ENCODE measurements at places on chromosomes 3 and 15. TPM values are rescaled to one million over a fixed set of nuclear protein-coding genes. Genes with fewer than 3 reads are reported as not detected.

GRCh38 chr15:90287101-90287500 is 21.6 kb downstream of the NGRN start:
- H3K36me3 ChIP-seq, result no peaks in the 10 kb centered on the region
- H3K27ac ChIP-seq, result no peak overlapping the region
- peaks cover 4% of the 10 kb centered on the region for H3K27me3 ChIP-seq
- no peak for DNase-seq
- no peaks in the 10 kb centered on the region for H3K4me1 ChIP-seq

DNA sequence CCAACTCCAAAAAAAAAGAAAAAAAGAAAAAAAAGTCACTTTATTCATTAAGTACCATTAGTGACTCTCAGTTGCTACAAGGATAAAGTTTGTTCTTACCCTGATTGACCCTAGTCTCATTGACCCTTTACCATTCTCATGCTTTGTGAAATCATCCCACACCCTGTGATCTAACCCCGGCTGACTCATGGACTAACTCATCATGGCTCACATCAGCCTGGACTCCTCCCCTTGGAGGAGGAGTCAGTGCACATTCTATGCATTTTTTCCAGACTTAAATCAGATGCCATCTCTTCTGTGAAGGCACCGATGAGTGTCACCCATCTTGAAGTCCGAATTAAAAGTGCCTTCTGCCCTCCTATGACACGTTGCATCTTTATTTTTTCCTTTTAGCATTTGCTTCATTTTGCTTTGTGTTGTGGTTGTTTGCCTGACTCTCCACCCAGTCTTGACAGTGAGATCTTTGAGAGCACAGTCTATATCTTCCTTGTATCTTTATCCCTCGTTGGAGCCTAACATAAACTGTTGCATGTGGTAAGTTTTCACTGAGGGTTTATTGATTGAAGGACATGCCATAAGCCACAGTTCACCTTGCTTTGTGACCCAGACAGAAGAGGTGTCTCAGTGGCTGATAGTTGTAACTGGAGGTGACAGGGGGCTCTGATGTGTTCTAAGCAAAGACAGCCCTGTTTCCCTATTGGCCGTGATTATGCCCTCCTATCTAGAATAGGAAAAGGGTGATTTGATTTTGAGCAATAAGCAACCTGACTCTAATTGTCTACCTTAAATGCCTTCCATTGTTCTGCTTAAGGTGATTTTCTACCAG is 72.1 kb downstream of the IL1RAP start:
- no peaks in the 10 kb centered on the region for H3K27me3 ChIP-seq
- no peak for DNase-seq
- H3K4me3 ChIP-seq, result no peak overlapping the region
- H3K4me1 ChIP-seq, result no peaks in the 10 kb centered on the region
- no peaks in the 10 kb centered on the region for H3K36me3 ChIP-seq

DNA sequence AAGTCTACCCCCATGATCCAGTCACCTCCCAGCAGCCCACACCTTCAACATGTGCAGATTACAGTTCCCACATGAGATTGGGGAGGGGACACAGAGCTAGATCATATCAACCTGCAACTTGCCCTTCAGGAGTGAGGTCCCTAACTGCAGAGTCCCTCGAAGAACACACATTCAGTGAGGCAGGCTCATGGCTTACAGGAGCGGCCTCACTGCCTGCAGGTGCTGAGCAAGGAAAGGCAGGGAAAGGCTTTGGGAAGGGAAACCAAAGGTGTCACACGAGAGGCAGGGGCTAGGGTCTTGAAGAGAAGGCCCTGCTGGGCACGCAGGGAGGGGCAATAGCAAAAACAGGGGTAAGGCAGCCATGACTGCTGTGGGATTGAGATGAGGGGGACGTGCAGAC is 182.4 kb upstream of the CHRNA7 start:
- H3K27ac ChIP-seq, result no peak overlapping the region
- H3K4me1 ChIP-seq, result no peaks in the 10 kb centered on the region
- H3K36me3 ChIP-seq, result no peaks in the 10 kb centered on the region
- no peak for DNase-seq
- H3K4me3 ChIP-seq, result no peak overlapping the region

DNA sequence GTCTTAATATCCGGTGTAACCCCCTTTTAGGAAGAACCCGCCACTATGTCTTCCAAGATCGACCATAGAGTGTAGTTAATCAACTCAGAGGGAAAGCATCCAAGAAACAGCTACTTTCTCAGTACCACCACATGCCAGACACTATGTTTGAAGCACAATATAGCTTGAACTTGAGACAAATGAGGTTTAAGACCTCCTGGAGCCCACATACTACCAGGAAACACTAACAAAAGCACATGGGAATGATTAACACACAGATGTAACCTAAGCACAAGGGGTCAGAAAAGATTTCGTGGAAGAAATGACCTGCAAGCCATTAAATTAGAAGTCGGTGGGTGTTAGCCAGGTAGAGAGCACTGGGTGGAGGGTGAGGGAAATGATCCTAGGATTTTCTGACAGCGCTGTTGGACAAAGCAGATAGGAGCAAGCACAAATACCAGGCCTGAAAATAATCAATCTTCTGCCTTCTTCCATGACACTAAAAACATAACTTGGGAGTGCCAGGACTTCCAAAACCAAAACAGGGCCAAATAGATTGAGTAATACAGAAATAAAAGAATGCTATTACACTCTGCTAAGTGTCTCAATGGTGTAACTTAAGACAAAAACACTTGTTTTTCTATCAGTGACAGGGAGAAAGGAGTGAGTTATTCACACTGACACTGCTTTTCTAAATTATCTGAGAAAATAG is 213.7 kb downstream of the FOXP1 start:
- H3K27me3 ChIP-seq, result no peaks in the 10 kb centered on the region
- H3K4me3 ChIP-seq, result no peak overlapping the region
- no peak for DNase-seq
- H3K27ac ChIP-seq, result no peak overlapping the region

- DNase-seq, result no peak
- no peaks in the 10 kb centered on the region for H3K27me3 ChIP-seq
- peaks cover 10% of the 10 kb centered on the region for H3K36me3 ChIP-seq
- H3K4me1 ChIP-seq, result peaks cover 31% of the 10 kb centered on the region
- no peak overlapping the region for H3K4me3 ChIP-seq
Observed at GRCh38 chr15:90063770-90064247, 38.5 kb downstream of the IDH2 start.

GRCh38 chr15:36601952-36602351 is 22.5 kb downstream of the CDIN1 start:
- no peaks in the 10 kb centered on the region for H3K27me3 ChIP-seq
- H3K4me3 ChIP-seq, result no peak overlapping the region
- H3K4me1 ChIP-seq, result no peaks in the 10 kb centered on the region
- no peak for DNase-seq

DNA sequence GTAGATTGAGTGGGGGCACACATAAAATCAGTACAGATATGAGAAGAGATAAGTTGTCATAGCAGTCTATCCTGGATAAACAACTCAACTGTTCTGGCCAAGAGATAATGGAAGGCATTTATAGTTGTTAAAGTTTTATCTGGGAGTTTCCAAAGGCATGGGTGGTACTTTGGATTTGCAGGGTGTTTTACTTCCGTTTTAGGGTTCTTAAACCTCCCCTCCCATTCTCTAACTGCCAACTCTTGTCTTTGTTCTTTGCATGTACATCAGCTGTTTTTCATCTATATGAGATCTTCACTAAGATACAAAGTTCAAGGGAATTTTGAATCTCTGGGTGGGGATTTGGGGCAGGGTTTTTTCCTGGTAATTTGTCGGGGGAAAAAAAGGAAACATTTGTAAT is 174.7 kb upstream of the CGNL1 start:
- H3K27me3 ChIP-seq, result no peaks in the 10 kb centered on the region
- no peak for DNase-seq
- H3K27ac ChIP-seq, result no peak overlapping the region
- no peaks in the 10 kb centered on the region for H3K4me1 ChIP-seq

DNA sequence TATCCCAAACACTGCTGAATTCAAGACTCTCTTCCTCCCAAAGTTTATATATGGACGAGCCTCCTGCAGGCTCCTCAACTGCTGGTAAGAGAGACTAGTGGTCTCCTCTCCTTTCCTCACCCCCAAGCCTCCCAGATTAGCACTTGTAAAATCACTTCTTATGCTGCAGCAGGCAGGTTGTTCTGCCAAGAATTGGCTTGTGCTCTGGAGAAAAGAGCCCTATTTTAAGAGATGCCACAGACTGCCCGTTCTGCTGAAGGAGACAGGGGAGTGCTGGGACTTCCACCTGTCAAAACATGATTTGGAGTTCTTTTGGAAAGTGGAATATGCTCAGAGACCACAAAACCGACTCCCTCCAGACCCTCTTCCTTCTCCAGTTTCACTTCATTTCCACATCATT is 230.9 kb upstream of the EIF1B start:
- no peaks in the 10 kb centered on the region for H3K36me3 ChIP-seq
- no peak for DNase-seq
- no peak overlapping the region for H3K4me3 ChIP-seq
- no peak overlapping the region for H3K27ac ChIP-seq
- H3K27me3 ChIP-seq, result no peaks in the 10 kb centered on the region

DNA sequence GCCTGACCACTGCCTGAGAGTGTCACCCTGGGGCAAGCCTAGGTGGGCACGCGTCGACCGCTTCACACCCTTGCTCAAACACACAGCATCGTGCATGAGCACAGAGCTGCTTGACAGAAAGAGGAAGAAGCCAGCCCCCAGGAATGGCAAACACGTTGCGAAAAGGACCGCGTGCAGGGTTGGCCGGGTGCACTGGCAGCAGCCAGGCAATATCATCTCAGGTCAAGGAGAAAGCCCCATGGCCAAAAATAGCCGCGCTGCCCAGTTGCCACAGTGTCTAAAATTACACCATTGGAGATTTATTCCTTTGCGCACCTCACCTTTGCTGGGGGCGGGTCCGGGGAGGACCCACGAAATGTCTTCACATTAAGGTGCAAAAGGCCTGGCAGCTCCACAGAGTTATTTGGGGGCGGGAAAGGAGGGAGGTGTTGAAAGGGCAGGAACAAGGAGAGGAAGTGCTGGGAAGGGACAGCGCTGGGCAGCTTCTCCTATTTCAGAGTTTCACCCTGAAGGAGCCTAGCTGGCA is 44.7 kb upstream of the NR2F2 start:
- no peak overlapping the region for H3K27ac ChIP-seq
- no peak for DNase-seq
- no peaks in the 10 kb centered on the region for H3K36me3 ChIP-seq
- H3K4me3 ChIP-seq, result no peak overlapping the region
- no peaks in the 10 kb centered on the region for H3K4me1 ChIP-seq

DNA sequence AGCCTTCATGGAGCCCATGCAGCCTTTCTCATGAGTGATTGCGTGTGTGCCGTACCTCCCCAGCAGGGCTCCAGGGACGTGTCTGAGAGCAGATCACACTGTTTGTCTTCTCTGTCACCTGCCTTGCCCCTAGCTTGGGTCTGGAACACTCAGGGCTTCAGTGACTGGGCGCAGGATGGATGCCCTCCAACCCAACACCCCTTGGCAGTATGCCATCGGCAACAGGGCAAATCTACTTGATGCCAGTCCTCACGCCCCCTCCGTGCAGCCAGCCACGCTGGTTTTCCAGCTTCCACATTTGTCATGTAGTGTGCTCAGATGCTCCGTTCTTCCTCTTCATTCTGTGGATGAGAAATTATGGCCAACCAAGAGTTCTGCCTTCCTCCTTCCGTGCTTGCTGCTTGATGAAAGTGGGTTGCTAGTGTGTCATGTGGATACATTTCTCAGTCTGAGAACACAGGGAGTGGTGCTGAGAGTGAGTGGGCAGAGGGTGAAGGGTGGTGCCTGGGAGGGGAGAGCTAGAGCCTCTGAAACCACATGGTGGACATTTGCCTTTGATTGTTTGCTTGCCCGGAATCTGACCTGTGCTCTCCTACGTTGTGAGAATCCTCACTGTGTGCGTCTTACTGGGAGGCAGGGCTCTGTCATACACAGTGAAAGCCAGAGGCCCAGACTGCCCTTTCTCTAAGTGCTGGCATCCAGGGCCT is 97.2 kb downstream of the FAM43A start:
- H3K27me3 ChIP-seq, result no peaks in the 10 kb centered on the region
- H3K4me3 ChIP-seq, result no peak overlapping the region
- DNase-seq, result no peak

DNA sequence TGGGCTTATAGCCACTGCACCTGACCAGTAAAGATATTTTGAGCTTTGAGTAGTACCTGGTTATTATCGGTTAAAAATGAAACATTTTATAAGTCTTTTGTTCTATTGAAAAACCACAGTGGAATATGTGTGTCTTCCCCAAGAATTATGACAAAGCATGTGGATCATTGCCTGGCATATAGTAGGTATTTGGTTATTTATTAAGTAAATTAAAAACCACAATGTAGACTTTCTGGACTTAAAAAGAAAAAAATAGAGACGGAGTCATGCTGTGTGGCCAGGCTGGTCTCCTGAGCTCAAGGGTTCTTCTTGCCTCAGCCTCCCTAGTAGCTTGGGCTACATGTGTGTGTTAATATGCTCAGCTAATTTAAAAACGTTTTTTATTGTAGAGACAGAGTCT is 43.5 kb downstream of the UBE2E2 start:
- H3K4me1 ChIP-seq, result peaks cover 3% of the 10 kb centered on the region
- no peaks in the 10 kb centered on the region for H3K27me3 ChIP-seq
- no peak overlapping the region for H3K27ac ChIP-seq
- H3K36me3 ChIP-seq, result no peaks in the 10 kb centered on the region
- no peak for DNase-seq

RNU5B-1 gene
- total RNA-seq, result 27.0 TPM

DGKG gene
- not detected for total RNA-seq

VIPR1 gene
- 76.1 TPM for total RNA-seq

PPP4R2 gene
- total RNA-seq, result 61.3 TPM

MINAR1 gene
- 0.47 TPM for total RNA-seq

SPATA12 gene
- total RNA-seq, result not detected

SLC9C1 gene
- total RNA-seq, result not detected

LTK gene
- total RNA-seq, result 6.8 TPM
